ENCODE measurements at places on chromosomes 12 and 14.
A peak's percentile ranks its signal among the peaks of the same experiment; 100 is the strongest.

DNA sequence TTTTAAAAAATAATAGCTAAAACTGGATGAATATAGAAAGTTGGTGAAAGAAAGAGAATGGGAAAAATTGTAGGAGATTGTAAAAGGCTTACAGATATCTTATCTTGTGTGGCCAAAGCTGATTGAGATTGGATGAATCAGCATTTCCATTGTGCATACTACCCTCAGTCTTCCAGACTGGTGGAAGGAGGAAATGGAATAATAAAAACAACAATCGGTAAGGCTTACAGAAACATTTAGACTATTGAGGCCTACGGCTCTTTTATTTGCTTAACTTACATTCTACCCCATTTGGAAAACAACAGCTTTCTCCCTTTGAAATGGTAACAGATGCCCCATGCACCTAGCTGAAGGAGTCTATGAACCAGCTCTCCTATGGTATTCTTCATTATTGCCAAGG is 129.8 kb downstream of the PTPRB start:
- DNase-seq = no peak

GRCh38 chr14:21965042-21965441 is 291.4 kb upstream of the OR4E1 start:
- no peak for DNase-seq

GRCh38 chr14:77256694-77257093 is 14.3 kb downstream of the NGB start:
- no peak for DNase-seq

DNA sequence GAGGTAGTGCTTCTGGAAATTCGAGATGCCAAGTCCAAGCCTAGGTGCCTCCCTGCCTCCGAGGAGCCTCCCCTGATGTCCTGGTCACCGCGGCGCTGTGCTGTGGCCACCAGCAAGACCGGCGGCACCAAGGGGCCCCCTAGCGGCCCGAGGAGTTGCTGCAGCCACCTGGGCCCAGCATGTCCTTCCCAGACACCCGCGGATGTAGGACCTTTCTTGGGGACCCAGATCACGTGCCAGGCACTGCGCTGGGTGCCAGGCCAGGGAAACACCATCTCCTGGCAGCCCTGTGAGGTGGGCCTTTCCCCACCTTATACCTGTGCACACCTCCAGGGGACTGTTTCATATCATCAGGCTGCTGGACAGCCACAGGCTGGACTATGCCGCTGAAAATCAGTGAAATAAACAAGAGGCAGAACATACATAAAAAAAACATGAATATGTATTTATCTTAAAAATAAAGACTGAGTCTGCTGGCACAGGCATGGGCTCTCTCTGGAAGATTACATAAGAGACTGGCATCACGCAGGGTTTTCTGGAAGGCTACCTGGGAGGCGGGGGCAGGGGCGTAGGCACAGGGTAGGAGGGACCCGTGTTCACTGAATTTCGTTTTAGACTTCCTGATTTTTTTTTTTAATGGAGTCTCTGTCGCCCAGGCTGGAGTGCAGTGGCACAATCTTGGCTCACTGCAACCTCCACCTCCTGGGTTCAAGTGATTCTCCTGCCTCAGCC is 15.9 kb upstream of the HHIPL1 start:
- DNase-seq = peak; percentile 95

DNA sequence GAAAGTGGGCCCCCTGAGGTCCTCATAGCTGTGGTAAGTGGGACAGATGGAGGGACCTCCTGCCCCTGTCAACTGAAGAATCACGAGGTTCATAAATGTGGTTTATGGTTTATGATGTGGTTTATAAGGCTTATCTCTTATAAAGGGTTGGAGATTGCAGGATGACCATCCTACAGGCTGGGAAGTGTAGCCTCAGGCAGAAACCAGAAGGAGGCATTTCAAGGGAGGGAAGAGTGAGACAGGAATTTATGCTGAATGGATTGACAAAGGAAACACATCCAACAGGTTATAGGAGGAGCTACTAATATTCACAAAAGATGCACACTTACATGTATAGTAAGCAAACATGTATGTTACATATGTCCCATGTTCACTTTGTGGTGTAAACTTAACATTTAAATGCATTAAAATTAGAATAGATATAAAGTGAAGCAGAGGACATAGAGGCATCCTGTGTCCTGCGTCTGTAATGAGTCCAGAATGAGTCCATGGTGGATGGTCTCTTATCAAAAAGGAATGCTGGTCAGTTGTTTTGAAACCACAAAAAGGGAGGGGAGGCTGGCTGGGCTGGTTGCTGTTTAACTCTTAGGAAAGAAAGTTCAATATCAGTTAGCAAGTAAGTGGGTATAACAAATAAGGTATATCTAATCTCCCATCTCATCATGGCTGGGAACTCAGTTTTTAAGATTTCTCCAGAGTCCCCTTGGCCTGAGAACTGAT is 149.0 kb upstream of the RMST start:
- no peak for DNase-seq

GRCh38 chr14:100778951-100779690 is 46.8 kb upstream of the MEG3 start:
- peak; percentile 1 for DNase-seq

- no peak for DNase-seq
Observed at GRCh38 chr12:47825173-47825639, 5.5 kb upstream of the HDAC7 start.

GRCh38 chr12:102522768-102523167 is 42.4 kb upstream of the IGF1 start:
- DNase-seq = no peak
